ENCODE measurements at places on chromosomes 2 and 18. TPM values are rescaled to one million over a fixed set of nuclear protein-coding genes. Genes with fewer than 3 reads are reported as not detected.

- no peak overlapping the region for H3K27ac ChIP-seq
- H3K36me3 ChIP-seq: no peaks in the 10 kb centered on the region
- no peak for DNase-seq
- peaks cover 19% of the 10 kb centered on the region for H3K4me1 ChIP-seq
Measured at GRCh38 chr2:100071335-100072043, 70.9 kb downstream of the AFF3 start.

GRCh38 chr2:241551998-241552737 lies 6.4 kb upstream of the BOK start:
- no peaks in the 10 kb centered on the region for H3K36me3 ChIP-seq
- no peaks in the 10 kb centered on the region for H3K4me1 ChIP-seq
- peak overlapping the region; percentile 29 for H3K4me3 ChIP-seq
- H3K27ac ChIP-seq: peak overlapping the region; percentile 91
- H3K27me3 ChIP-seq: peaks cover 13% of the 10 kb centered on the region
- no peak for DNase-seq

The DPP4 gene
- total RNA-seq: 55.9 TPM

GRCh38 chr2:154620471-154620870 lies 78.0 kb upstream of the KCNJ3 start:
- DNase-seq: no peak
- no peaks in the 10 kb centered on the region for H3K4me1 ChIP-seq
- no peaks in the 10 kb centered on the region for H3K36me3 ChIP-seq
- no peaks in the 10 kb centered on the region for H3K27me3 ChIP-seq

GRCh38 chr18:55695091-55695490 lies 107.1 kb upstream of the TCF4 start:
- no peaks in the 10 kb centered on the region for H3K36me3 ChIP-seq
- no peak overlapping the region for H3K27ac ChIP-seq
- no peak overlapping the region for H3K4me3 ChIP-seq
- no peak for DNase-seq
